ENCODE measurements at places on chromosomes 6 and 20.

- no peak for DNase-seq
These were observed 31.0 kb upstream of the CTAGE9 start for GRCh38 chr6:131741688-131742393.

DNA sequence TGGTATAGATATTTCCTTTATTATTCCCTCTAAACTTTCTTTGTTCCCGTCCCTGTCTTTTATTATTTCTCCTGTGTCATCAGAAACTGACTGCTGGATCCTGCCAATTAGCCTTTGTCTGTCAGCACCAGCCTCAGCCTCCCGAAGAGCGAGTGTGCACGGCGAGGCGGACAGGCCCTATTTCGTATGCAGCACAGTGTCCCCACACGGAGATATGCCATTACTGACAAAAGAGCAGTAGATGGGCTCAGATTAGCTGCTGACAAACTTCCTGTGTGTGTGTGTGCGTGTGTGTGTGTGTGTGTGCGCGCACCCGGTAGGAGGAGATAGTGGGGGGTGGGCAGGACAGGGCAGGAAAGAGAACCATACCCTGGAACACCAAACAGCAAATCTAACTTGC lies 99.5 kb upstream of the ZFP64 start:
- no peak for DNase-seq

- no peak for DNase-seq
These were observed 17.4 kb downstream of the MYLK4 start for GRCh38 chr6:2733324-2733723.

DNA sequence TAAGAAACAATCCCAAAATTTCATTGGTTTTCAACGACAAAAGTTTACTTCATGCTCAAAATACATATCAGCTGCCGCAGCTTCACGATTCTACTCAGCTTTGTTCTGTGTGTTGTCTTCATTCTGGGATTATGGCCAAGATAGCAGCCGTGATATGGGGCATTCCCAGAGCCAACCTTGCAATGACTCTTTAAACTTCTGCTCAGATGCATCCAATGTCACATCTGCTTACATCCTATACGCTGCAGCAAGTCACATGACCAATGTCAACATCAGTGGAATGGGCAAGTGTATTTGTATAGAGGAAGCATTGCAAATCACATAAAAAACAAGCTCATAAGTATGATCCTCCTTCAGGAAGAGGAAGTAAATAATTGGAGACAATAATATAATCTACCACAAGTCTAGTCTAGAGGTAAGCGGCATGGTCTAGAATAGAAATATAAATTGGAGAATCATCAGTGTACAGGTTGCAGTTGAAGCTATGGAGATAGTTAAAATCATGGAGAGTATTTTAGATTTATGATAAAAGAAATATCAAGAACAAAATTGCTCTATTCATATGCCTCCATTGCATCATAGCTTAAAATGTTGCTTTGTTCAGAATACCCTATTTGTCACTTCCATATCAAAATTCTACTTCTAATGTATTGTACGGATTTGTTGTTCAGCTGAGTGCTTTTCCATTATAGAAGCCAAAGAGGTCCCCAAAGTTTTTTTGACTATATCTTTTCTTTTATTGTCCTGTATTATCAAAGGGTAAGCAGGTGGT lies 7.2 kb upstream of the C6orf141 start:
- no peak for DNase-seq

GRCh38 chr6:26553264-26553634 lies 15.1 kb downstream of the HMGN4 start:
- peak; percentile 21 for DNase-seq

GRCh38 chr6:153334121-153334520 lies 203.0 kb upstream of the RGS17 start:
- no peak for DNase-seq

DNA sequence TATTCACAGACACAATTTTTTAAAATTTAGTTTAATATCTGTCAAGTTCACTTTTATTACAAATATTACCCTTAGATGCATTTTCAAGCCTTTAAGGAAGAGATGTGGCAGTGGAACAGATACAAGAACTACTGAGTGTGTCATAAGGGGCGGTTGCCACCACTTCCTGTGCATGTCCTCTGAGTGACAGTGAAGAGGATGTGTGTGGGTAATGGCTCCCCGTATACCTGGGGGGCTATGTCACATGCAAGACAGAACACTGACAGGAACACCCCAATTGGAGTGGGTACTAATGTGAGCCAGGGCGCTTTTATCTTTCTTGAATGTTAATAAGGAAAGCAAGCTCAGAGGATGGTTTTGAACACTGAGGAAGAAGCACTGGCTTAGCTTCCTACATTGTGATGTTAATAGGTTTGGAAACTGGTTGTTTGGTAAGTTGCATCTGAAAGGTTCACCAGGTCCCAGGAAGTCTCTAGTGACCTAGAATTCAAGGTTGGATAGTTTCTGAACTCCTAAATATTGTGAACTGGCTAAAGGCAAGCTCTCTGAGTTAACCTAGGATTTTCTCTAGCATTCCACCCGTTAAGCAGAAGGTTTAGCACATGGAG lies 83.4 kb upstream of the ASF1A start:
- no peak for DNase-seq

DNA sequence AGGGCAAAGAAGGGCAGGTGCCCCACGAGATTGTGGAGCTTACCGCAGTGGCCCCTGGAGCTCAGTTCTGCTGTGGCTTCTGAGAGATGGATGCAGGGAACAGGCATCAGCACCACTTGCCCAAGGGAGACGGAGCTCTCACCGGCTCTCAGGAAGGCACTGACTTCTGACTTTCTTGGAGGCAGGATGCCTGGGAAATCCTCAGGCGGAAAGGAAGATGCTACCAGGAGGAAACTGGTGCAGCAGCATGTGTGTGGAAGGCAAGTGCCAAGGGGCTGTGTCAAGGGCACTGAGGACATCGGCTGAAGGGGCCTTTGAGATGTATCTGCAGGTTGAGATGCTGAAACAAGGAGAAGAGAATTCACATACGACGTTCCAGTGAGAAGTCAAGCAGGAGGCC lies 64.0 kb downstream of the FOXA2 start:
- no peak for DNase-seq

GRCh38 chr6:125639466-125640020 lies 109.9 kb upstream of the HEY2 start:
- DNase-seq: no peak

GRCh38 chr6:128346569-128346968 lies 173.8 kb downstream of the PTPRK start:
- no peak for DNase-seq

DNA sequence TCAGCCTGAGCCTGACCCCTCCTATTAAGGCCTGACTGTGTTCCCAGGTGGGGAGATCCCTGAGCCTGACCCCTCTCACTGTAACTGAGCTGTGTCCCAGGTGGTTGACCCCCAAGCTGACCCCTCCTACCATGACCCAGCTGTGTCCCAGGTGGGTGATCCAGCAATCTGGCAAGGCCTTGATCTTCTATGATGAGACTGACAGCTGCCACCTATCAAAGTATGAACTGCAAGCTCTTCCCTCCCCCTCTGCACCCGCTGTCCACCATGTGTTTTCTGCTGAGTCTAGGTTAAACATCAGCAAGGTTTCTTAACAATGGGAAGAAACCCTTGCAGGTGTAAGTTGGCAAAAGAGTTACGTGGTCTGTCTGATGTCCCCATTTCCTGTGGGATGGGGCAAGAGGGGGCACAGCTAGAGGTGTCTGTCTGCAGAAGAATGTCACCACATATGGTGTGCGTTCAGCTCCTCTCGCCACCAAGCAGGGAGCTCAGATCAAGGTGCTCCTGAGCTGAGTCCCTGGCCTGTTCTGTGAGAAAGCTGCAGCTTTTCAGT lies 5.9 kb downstream of the PXDC1 start:
- no peak for DNase-seq

DNA sequence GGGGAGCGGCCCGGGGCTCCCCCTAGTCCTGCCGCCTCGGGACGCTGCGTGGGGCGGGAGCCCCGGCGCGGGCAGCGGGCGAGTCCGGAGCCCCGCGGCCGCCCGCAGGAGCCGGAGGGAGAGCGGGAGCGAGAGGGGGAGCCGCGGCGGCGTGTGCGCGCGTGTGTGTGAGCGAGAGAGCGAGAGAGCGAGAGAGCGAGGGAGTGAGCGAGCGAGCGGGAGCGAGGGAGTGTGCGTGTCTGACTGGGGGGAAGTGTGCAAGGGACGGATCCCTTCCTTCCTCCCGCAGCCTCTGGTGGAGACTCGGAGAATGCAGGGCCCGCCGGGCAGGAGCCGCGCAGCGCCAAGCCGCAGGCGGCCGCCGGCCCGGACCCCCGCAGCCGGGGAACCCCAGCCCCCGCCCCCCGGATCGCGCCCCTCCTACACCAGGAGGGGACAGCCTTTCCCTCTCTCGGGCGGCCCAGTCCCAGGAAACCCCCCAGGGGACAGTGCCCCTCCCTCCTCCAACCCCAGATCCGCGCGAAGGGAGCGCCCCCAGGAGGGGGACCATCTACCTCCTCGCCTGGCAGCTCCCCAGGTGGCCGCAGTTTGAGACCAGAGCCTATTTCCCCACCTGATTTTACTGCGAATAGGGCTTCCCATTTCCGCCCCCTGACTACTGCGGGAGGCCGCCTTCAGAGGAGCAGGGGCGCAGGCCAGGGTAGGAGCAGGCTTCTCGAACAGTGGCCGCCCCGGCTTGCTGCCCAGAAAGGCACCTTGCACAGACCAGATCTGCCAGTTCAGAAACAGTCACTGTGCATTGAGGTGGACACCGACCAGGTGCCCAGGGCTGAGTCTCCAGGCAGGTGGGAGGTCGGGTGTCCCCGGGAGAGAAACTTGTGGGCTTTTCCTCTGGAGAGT lies at the start of gene CDH22:
CDH22 (minus strand) TSS at position 241 of the 900 bp plus-strand sequence. CDS start 57,204 bp downstream, outside the sequence.
- DNase-seq: no peak

GRCh38 chr20:43721097-43721428 lies 5.7 kb downstream of the GTSF1L start:
- no peak for DNase-seq

- DNase-seq: no peak
These were observed 2.5 kb upstream of the METTL24 start for GRCh38 chr6:110360676-110361075.

DNA sequence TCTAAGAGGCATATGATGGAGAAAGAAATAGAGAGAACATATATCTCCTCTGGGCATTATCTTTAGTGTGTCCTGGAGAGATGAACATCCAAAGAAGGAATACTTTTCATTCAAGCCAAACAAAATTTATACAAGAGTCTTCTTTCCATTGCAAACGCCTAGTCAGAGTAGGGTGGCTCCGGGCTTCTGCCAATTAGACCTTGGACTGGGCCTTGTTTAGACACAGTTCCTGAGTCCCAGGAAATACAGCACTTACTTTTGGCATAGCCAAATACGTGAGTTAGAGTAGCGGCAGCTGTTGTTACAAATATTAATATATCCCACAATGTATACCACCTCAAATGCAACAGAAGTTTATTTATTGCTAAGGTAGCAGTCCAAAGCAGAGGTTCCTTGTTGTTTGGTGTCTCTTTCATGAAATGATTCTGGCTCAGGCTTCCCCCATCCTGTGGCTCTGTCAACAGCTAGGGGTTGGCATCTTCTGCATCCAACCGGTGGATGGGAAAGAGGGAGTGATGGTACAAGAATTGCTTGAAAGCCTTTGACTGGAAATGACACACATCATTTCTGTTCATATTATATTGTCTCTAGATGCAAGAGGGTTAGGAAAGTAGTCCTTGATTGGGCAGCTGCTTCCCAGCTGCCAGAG lies 148.0 kb upstream of the SPACA1 start:
- DNase-seq: no peak

DNA sequence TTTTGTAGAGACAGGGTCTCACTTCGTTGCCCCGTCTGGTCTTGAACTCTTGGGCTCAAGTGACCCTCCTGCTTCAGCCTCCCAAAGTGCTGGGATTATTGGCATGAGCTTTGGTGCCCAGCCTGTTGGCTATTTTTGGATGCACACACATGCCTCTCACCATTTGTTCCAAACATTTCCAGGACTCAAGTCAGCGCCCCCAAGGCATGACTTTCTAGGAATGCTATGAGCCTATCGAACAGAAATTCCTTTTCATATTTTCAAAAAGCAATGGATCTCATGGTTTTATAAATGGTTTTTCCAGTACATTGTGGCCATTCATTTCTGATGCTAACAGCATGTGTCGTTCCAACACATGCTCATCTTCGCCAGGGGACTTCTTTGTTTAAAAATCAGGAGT lies 119.3 kb upstream of the NAA20 start:
- no peak for DNase-seq

GRCh38 chr20:2333821-2334220 lies 38.0 kb downstream of the TGM3 start:
- DNase-seq: no peak

DNA sequence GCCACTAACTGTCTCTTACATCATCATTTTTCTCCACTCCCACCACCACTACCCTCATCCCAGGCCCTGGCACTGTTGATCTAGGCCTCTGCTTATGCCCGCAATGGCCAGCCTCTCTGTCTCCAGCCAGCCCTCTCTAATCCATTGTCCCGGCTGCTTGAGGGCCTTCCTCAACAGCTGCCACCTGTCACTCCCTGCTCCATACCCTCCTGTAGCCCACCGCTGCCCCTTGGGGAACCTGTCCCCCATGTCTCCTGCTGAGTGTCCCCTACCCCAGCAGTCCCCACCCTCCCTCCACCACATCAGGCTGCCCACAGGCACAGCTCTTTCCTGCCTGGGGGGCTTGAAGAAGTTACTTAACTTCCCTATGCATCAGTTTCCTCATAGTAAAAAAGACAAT lies 13.4 kb downstream of the TEAD3 start:
- DNase-seq: no peak

GRCh38 chr6:6001443-6001842 lies 5.3 kb downstream of the NRN1 start:
- DNase-seq: no peak

- no peak for DNase-seq
These were observed 200.5 kb upstream of the PCSK2 start for GRCh38 chr20:17026346-17026745.
